T-helper 9 cell (primary cell): ENCODE measurements at places on chromosomes 11 and 22.

GRCh38 chr11:12526789-12527188 is 147.4 kb upstream of the TEAD1 start:
- no peak for DNase-seq

DNA sequence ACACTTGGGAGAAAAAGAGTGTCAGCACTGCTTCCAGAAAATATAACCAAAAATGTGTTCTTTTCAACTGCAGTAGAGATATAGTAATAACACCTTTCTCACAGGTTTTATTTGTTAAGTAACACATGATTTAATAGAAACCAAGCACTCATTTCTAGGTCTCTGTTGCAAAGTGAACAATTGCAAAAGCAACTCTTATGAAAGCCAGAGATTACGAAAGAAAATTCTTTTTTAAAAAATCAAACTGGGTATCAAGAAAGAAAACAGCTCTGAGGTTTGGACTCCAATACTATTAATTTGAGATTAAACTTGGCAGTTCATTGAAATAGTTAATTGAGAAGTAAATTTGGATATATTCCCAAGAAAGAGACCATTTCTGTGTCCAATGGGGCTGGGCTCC is 9.8 kb upstream of the XKR3 start:
- DNase-seq = no peak

- DNase-seq = no peak
Measured at GRCh38 chr11:11038352-11038751, 180.5 kb upstream of the ZBED5 start.

DNA sequence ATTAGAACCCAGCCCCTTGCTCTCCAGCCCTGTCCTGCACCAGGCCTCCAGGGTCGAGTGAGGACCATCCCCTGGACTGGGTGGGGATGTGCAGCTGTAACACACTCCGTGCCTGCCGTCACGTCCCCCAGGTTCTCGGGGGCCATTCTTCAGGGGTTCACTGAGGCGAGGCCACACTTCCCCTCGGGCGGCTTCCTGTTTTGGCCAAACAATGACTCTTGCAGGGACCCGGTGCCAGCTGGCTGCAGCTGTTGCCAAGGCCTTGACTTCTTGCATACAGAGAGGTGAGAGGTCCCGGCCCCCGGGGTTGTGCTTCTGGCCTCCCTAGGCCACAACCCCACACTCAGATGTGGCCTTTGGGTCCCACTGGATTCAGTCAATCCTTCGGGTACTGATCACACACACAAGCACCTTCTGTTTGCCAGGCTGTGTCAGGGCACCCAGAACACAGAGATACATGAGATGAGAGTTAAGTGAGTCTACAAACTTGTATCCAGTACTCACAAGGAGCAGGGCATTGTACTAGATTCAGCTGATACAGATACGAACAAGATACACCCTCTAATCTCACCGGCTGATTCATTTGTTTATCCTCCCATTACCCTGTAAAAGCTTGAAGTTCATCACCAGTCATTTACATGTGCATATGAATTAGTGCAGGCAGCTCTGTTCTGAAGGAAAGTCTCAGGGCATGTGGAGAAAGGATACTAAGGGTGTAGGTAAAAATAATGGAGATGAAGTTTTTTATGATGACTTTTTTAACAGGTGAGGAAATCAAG is 32.9 kb downstream of the LRRC32 start:
- DNase-seq = no peak

DNA sequence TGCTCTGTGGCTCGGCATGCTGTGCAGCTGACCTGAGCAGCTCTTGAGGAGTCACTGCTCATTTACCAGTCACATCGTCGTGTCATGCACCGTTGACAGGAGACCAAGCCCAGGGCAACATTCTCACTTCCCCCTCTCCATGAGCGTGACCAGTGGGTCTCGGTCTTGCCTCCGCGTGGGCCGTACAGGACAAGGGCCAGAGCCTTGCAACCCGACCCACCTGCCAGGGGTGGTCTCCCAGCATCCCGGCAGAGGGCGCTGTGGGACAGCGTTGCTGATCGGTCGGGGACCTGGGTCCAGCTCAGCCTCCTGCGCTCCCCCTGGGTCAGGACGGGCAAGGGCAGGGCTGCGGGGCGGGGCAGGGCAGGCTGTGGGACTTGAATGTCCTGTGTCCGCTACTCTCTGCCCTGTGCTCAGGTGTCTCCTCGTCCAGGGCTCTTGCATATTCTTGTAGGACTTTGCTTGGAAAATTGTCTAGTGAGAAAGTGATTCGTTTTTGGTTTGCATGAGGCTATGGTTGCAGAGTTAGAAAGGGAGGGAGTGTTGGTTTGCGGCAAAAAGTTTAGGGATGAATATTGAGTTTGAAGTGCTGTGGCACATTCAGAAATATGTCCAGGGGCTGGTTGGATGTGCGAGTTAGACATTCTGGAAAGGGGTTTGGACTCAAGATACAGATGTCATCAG is 16.2 kb downstream of the EIF4G2 start:
- DNase-seq = peak; percentile 86

GRCh38 chr11:129732941-129733340 is 82.7 kb upstream of the TMEM45B start:
- DNase-seq = no peak

- no peak for DNase-seq
Measured at GRCh38 chr11:121578251-121578976, 125.6 kb upstream of the SORL1-AS1 start.

- no peak for DNase-seq
Measured at GRCh38 chr11:3796801-3797328, 489 bp downstream of the NUP98 start.

DNA sequence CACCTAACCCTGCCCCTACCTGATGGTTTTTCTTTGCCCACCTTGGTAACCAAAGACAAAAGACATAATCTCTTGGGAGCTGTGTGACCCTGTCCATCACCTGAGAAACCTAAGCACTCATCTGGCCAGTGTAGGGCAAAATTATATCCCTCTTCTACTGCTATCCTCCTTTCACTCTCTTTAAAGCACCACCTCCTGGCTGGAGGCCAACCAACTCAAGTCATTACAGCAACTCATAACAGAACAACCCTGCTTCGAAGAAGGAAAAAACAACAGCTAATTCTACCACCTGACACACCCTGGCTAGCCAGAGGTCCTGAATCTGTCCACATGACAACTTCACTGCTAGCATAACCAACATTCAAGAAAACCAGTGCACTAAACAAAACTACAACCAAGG is 45.5 kb downstream of the GAS2 start:
- DNase-seq = no peak

DNA sequence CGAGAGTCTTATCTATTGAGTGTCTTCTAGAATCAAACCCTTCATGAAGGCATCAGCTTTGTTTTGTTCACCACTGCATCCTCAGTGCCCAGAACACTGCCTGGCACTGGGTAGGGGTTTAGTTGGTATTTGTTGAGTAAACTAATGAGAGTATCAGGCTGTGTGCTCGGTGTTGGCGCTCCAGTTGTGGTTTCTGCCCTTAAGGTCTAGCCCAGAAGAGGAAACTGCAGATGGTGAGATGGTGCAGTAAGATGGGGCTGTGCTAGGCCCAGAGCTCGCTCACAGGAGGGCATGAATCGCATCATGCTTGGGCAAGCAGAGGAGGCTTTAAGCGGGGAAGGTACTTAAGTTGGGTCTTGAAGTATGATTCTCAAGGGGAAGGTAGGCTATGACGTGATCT is 97.2 kb downstream of the FBXO7 start:
- DNase-seq = no peak

GRCh38 chr11:16558494-16558893 is 180.0 kb upstream of the C11orf58 start:
- no peak for DNase-seq

DNA sequence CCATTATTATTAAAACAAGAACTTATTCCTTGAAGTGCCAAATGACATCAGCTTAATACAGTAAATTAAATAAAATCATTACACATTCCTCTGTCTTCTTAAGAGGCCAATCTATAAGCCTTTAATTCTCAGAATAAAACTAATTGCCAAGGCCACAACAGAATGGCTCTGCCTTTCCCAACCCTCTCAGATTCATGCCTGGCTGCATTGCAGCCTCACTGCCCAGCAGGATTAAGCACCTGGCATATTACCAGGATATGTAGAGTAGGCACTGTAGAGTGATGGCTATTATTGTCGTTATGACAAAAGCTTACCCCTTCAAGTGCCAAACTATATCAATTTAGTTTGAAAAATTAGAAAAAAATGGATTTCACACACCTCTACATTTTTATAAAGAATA is 9.4 kb upstream of the CALCA start:
- no peak for DNase-seq

DNA sequence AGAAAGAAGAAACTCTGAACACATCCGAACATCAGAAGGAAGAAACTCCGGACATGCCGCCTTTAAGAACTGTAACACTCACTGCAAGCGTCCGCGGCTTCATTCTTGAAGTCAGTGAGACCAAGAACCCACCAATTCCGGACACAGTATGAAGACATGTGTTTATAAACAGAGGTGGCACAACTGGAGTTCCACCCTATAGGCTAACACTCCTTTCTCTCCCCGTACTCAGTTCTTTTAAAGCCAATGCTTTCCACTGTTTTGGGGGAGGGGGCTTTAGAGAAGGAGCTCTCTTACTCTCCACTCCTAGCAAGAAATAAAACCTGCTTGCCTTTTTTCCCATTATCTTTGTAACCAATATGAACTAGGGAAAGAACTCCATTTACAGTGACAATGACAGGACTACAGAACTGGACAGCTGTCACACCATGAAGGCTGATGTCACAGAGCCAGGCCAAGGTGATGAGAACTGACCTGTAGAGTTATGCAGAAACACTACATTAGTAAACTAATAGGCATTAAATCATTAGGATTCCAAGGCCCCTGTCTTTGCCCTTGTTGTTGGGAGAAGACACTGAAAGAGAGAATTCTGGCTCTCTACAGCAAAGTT is 733 bp downstream of the TRIM5 start:
- DNase-seq = no peak

- DNase-seq = no peak
Measured at GRCh38 chr11:81036168-81036870, 1595.5 kb upstream of the TENM4 start.

GRCh38 chr11:112266410-112266778 is 5.7 kb upstream of the PLET1 start:
- no peak for DNase-seq

DNA sequence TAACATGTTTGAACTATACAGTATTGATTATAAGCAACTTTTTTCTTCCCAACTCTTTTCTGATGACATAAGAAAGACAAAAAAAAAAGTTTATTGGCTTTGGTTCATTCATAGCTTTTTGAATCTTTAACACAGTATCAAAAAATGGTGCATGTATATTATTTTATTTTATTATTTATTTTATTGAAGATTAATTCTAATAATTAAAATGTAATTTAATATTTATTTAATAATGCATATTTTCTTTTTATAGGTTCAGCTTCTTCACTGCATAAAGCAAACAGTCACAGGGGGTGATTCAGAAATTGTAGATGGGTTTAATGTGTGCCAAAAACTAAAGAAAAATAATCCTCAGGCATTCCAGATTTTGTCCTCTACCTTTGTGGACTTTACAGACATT is 78.8 kb downstream of the BBOX1 start:
- no peak for DNase-seq

- DNase-seq = no peak
Measured at GRCh38 chr11:61001931-61002330, 30.5 kb downstream of the CD6 start.

GRCh38 chr22:48742191-48742555 is 1085.5 kb downstream of the BRD1 start:
- no peak for DNase-seq

- DNase-seq = no peak
Measured at GRCh38 chr11:64208086-64208795, 1.7 kb downstream of the FERMT3 start.

DNA sequence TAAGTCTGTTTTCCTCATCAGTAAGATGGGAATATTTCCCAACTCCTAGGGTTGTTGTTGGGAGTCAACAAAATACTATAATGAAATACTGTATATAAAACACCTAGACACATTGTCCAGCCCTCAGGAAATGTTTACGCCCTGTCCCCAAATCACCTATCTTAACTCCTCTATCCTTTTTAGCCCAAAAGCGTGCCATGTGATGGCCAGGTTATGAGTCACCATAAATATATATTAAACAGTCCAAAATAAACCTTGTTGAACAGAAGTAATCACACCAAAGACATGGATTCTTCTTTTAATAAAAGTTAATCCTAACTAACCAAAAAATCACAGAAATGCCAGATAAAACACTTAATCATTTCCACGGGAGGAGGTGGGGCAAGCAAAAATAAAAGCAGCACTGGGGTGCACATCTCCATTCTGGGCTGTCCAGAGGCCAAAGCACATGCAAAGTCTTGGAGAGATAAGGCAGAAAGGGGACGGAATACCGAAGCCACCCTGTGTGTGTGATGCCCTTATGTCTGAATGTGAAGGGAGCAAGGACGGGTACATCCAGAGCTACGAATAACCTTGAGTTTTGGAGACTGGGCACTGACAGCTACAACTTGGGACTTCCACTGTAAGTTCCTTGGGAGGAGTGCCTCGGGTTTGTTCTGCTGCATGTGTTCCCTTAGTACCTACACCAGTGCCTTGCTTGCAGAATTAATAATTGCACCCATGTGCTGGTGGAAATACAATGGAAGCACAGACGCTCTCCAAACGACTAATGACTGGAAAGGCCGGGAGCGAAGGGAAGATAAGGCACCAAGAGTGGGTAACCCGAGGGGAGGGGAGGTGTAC is 1.1 kb downstream of the OSBP start:
- no peak for DNase-seq

DNA sequence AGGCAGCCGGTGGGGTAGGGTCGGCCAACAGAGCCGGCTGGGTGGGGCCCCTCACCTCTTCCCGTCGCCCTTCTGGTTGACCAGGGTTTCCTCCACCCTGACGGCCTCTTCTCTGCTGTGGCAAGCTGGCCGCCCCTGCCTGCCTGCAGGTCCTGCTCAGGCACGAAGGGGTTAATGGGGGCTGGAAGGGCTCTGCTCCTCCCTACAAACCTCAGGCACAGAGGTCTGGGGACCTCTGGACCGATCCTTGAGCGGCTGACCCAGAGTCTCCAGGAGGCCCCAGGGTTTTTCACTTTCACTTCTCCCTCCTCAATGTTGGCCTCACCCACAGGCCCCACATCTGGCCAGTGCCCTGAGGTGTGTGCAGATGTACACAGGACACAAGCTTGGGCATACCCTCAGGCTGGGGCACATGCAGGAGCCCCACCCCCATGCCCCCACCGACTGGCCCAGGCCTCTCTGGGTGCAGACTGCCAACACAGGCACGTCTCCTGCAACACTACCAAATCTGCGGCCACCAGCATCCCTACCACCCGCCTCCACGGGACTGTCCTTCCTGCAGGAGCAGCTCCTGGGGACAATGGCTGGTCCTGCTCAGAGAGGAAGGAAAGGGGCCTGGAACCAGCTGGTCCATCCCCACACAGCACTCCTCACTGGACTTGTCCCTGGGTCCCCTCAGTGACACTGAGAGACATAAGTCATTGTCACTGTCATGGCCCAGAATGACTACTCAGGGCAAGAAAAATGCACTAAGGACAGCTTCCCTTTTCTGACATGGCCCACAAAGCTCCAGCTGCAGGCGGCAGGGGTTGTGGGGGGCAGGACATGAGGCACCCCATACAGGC is 3.2 kb upstream of the TBX1 start:
- no peak for DNase-seq

- no peak for DNase-seq
Measured at GRCh38 chr22:19037282-19038163, 84.7 kb downstream of the DGCR2 start.
